PC-3 (cell line): ENCODE measurements at places on chromosomes 12 and 14.
A peak's percentile ranks its signal among the peaks of the same experiment; 100 is the strongest.

DNA sequence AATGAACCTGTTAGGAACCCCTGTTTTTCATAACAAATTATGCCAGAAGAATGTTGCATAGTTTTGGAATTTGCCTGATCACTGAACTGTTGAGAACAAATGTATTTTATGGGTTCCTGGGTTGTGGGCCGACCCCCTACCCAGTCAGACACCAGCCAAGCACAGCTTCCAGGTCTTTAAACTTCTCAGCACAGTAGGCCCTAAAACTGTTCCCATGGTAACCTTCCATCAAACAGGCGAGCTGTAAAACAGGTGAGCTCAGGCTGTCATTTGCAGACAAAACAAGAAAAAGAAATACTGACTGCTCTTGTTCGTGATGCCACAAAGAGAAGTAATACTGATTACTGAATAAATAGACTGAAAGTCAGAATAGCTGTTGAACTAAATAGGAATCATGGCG is 147.0 kb downstream of the PTPRO start:
- DNase-seq: no peak

- DNase-seq: no peak
Observed at GRCh38 chr12:115799610-115800009, 477.9 kb downstream of the MED13L start.

DNA sequence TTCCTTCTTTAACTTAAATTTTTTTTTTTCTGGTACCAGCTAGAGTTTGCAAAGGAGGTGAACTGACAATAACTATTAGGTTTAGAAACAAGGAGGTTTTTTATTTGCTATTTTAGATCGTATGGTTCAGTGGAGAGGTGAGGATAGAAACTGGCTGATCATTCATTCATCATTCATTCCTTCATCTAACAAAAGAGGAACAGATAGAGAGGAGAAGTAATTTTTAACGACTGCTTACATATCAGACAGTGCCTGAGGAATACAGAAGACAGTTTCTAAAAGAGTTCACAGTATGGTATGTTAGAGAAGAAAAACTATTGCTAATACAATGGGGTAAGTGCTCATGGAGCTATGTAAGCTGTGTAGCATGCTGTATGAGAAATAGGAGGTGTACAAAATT is 111.1 kb downstream of the ERC1 start:
- DNase-seq: no peak

GRCh38 chr12:18747895-18748294 is 10.0 kb downstream of the CAPZA3 start:
- peak; percentile 34 for DNase-seq
